Brain (organoid and tissue), 16 donors: ENCODE measurements at places on chromosomes 2 and 18.

DNA sequence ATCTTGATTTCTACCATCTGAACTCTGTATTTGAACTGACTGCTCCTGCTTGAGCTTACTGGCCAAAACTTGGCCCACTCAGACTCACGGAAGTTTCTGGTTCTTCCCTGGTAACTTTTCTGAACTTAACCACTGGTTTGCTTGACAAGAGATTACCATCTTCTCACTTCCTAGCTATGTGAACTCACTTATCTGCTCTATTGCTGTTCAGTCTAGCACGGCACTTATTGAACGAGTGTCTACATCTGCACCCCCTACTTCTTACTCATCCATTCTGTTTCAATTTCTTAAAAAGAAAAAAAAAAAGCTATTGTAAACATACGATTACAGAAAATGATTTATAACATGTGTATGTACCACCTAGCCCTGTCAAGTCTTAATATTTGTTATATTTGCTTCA lies 9.0 kb downstream of the CKAP2L start:
- DNase-seq: no peak

GRCh38 chr18:59426855-59427254 lies 67.8 kb upstream of the LMAN1 start:
- no peak for DNase-seq

- DNase-seq: no peak
Observed at GRCh38 chr2:135226961-135227360, 174.9 kb downstream of the RAB3GAP1 start.

DNA sequence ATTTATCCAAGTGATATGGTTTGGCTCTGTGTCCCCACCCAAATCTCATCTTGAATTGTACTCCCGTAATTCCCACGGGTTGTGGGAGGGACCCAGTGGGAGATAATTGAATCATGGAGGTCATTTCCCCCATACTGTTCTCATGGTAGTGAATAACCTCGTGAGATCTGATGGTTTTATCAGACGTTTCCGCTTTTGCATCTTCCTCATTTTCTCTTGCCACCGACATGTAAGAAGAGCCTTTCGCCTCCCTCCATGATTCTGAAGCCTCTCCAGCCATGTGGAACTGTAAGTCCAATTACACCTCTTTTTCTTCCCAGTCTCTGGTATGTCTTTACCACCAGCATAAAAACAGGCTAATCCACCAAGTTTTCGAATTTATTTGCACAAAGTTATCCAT lies 20.3 kb upstream of the CHST10 start:
- DNase-seq: no peak

DNA sequence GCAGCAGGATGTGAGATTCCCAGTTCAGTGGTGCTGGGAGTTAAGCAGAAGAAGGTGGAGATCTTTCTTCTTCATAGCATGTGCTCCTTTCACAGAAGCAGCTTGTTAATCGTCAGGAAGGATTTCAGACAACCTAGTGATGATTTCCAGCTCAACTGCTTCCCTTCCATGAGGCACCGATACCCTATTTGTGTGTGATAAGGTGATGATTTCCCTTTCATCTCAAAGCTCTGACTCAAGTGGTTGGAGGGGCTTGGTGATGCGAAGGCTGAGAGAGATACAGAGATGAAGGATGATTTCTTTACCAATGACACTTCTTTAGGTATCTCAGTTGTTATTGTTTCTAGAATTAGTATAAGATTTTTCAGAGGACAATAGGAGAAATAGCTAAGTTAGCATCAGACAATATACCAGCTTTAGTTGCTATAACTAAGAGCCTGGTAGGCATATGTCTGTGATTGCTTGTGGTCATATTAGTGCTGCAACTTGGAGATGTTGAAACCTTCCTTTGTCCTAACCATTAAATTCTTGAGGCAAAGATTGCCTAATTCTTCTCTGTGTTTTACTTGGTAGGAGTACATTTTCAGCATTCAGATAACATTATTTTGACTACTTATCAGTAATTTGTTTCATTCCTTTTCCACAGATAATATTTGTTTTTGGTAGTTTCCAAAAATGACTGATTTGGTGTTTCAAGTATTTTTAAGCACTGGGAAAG lies 111.3 kb downstream of the PLCL1 start:
- DNase-seq: no peak

DNA sequence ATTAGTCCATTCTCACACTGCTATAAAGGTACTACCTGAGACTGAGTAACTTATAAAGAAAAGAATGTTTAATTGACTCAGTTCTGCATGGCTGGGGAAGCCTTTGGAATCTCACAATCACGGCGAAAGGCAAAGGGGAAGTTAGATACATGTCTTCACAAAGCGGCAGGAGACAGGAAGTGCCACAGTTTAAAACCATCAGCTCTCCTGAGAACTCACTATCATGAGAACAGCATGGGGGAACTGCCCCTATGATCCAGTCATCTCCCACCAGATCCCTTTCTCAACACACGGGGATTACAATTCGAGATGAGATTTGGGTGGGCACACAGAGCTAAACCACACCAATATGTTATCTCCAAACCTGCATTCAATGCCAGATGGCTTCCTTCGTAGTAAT lies 716.1 kb downstream of the DCC start:
- no peak for DNase-seq

GRCh38 chr2:71331581-71332434 lies at the start of gene ZNF638:
ZNF638 (plus strand) TSS chr2:71331782; CDS start chr2:71348955, 17,173 bp downstream.
- peak; percentile 98 for DNase-seq

DNA sequence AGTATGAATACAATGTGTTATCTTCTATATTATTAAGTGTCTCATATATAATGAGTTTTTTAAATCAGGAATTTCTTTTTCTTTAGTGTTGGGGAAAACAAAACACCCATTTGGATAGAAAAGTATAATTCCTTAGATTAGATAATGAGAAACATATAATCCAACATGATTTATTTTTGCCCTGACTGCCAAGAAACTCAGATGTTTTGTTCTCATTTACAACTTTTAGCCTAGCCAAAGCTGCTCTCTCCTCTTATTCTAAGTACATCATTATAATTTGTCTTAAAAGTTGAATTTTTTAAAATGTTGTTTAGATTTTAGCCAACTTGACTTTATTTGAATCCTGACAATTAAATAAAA lies 68.6 kb downstream of the SLC40A1 start:
- no peak for DNase-seq

DNA sequence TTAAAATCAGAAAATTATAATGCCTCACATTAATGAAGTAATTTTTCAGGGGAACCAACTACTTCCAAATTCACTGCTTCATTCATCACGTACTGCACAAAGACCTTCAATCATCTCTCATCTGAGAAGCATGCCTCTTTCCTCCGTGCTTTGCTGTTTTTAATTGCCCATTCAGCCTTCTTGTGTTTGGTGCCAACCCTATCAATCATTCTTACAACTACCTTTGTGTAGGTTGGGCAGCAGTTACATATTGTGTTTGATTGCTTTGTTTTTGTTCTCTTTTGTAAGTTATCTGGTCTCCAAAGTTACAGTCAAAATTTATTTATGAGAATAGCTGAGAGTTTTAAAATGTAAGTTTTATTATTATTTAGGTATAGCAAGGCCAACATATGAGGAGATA lies 549.0 kb upstream of the SLC8A1 start:
- DNase-seq: peak; percentile 12

GRCh38 chr18:57738078-57738477 lies 65.0 kb downstream of the ATP8B1 start:
- no peak for DNase-seq

- DNase-seq: no peak
Observed at GRCh38 chr2:31877008-31877407, 133.8 kb downstream of the MEMO1 start.

DNA sequence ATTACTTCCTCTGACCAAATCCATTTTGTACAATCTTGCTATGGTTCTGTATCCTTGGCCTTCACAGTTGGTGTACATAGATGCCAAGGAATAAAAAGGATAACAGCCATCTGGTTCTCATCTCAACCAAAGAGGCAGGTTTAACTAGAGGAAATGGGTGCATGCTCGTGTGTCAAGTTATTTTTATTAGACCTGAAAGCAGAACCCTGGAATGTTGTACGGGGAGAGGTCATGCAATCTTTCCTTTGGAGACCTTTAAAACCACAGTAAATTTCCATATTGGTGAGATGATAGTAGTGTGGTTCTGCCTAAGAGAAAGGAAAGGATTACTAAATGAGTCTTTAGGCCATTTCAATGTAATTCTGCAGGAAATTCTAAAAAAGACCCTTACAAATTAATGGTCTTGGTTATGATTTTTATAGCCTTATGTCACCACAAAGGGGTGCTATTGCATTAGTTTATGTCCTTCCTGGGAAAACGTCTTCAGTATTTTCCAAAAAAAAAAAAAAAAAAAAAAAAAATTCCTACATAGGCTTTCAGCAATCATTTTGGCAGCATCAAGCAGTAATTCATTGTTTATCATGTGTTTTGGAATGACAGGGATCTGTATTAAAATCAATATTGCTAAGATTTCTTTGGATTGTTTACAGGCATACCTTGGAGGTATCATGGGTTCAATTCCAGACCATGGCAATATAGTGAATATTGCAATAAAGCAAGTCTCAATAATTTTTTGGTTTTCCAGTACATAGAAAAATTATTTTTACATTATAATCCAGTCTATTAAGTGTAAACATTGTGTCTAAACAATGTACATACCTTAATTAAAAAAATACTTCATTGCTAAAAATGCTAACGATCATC lies 270.8 kb downstream of the NYAP2 start:
- peak; percentile 84 for DNase-seq

DNA sequence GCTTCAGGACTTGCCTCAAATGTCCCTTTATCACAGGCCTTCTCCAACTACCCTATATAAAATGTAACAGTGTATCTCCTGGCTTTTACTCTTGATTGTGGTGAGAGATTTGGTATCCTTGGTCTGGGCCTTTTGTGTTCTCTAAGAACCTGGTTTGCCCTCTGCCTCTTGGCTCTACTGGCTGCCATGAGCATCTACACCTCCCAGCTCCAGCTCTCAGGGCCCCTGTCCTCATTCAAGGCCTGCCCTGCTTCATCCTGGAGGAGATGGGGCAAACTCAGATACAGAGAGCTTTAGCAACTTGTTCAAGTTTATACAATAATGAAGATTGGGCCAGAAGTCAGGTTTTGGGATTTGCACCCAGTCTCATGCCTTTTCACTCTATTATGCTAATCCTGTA lies 45.0 kb downstream of the QPCT start:
- DNase-seq: no peak

GRCh38 chr2:205706769-205707381 lies 24.6 kb downstream of the NRP2 start:
- DNase-seq: no peak

DNA sequence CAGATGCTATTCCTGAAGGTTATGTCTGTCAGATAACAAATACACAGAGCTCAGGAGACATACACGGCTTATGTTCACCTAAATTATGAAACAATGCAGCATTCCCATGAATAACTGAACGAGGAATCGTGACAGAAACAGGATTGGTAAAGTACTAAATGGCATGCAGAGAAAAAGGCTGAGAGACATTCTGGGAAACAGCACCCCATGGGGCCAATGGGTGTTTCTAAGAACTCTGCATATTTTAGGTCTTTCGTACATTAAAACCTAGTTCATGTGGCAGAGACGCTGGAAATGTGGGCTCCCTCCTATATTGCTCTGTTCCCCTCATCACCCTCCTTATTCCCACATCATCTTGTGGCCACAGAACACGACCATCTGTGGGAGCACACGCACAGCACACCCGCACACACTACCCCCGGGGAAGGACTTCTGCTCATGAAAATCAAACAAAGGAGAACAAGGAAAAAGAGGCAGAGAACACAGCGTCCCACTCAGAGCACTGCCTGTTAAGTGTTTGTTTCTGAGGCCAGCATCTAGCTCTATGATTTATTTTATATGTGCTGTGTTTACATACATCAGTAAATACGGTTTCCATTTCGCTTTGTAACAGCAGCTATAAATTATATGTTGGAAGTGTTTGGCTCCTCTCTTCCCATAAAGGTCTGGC lies 143.6 kb downstream of the AFF3 start:
- DNase-seq: no peak

DNA sequence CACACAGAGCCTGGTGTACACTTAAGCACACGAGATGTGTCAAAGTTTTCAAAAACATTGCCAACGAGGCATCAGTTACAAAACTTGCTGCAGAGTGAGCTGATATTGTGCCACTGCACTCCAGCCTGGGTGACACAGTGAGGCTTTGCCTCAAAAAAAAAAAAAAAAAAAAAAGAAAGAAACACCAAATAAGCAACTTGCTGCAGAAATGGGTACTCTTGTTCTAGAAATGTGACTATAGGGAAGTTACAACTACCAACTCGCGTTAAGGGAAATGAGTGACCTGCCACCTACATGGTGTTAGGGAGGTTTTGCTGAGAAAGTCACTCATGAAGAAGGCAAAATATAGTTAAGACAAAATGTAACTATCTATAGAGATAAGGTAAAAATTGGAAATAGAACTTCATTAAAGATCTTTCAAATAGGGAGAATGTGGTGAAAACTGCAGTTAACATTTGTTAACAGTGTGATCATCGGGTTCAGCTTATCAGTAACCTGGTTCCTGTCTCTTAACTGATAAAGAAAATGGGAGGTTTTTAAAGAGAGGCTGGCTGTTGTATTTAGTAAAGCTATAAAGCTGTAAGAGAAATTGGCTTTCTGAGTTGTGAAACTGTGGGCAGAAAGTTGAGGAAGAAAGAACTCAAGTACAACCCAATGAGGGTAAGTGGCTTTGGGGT lies at the start of gene IL1RL1:
TSS of gene IL1RL1 (plus strand) at position 600 of the 677 bp plus-strand sequence. CDS start 26,702 bp downstream, outside the sequence.
- no peak for DNase-seq

GRCh38 chr2:180507028-180507427 lies 473.4 kb upstream of the UBE2E3 start:
- DNase-seq: no peak

DNA sequence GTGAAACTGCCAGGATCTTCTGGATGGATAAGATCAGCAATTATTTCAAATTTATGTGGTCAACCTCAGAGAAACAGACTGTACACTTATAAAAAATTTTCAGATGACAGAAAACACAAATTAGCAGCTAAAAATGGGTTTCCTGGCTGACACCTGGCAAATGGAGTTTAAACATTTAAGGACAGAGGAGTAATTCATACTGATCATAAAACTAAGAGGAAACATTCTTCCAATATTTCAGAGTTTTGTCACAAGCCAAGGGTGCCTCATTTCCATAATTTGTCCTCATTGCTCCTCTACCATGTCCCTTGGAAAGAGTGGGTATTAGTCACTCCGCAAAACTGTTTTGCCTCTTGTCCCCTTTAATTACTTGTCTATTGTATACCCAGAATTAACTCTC lies 70.2 kb downstream of the TMEFF2 start:
- DNase-seq: no peak

GRCh38 chr2:241110607-241111439 lies 8.7 kb upstream of the MTERF4 start:
- no peak for DNase-seq

DNA sequence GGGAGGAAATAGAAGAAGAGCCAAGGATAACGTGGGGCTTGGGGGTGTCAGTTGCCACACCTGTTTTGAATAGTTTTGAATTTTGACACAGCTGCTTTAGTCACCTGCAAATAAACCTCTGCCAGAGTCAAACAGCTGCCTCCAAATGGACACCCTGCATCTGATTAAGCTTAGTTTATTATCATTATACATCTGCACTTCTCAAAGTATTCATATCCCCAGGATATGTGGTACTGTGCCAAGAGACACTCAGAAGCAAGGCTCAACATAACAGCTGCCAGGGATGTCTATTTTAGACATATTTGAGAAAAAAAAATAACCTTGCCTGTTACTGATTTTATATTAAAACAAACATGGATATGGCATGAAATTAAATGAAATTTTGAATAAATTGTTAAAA lies 122.5 kb upstream of the WDR75 start:
- no peak for DNase-seq
